Psoas muscle (tissue), 8 donors: ENCODE measurements at places on chromosomes 2 and 18. TPM values are rescaled to one million over a fixed set of nuclear protein-coding genes. Genes with fewer than 3 reads are reported as not detected.

Gene CDH19
- total RNA-seq: 0.13 TPM

Gene POLR1A
- total RNA-seq: 32.9 TPM

Gene OR6B2
- total RNA-seq: not detected

Gene TNFRSF11A
- total RNA-seq: 1.3 TPM

Gene SERPINB12
- not detected for total RNA-seq

Gene EVX2
- not detected for total RNA-seq

Gene CD207
- 0.59 TPM for total RNA-seq

Gene MAPRE2
- 83.4 TPM for total RNA-seq

Gene FAM161A
- 2.0 TPM for total RNA-seq

Gene HOXD12
- total RNA-seq: not detected

Gene HOXD9
- 4.4 TPM for total RNA-seq

Gene CYP27C1
- 0.13 TPM for total RNA-seq

Gene SERPINB11
- not detected for total RNA-seq

Gene SNED1
- total RNA-seq: 8.6 TPM
